NCI-H187 treated with DMSO at 0.1 percent for 48 hours (cell line): ENCODE measurements at places on chromosomes 12 and 14.

- DNase-seq, result no peak
Measured at GRCh38 chr12:75476071-75476470, 4.5 kb upstream of the GLIPR1 start.

GRCh38 chr12:74980510-74980909 is 229.1 kb downstream of the KCNC2 start:
- DNase-seq, result no peak

- DNase-seq, result no peak
Measured at GRCh38 chr14:88163731-88164255, 158.9 kb downstream of the GPR65 start.

DNA sequence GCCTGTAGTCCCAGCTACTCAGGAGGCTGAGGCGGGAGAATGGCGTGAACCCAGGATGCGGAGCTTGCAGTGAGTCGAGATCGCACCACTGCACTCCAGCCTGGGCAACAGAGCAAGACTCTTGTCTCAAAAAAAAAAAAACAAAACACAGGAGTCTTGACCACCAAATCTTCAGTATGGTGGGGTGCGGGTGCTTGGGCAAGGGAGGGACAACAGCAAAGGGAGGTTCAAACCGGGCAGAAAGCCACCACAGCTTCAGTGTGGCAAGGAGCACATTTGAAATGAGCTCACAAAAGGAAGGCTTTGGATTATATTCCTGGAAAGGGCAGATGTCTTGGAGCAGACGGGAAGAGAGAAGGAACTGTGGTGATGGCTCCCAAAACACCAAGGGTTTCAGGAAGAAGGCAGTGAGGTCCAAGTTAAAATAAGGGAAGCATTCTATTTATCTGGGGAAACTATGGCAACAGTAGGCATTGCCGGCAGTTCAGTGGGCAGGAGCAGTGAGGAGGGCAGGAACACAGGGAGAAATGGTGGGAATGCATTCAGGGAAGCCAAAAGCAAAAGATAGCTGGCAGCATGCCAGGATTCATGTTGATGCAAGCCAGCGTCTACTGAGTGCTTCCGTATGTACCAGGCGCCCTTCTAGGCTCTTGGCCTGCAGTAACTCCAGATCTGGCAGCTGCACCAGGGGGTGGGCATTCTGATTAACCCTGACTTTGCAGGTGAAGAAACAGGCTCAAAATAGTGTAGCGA is 51.0 kb upstream of the SRSF5 start:
- DNase-seq, result peak; percentile 68

DNA sequence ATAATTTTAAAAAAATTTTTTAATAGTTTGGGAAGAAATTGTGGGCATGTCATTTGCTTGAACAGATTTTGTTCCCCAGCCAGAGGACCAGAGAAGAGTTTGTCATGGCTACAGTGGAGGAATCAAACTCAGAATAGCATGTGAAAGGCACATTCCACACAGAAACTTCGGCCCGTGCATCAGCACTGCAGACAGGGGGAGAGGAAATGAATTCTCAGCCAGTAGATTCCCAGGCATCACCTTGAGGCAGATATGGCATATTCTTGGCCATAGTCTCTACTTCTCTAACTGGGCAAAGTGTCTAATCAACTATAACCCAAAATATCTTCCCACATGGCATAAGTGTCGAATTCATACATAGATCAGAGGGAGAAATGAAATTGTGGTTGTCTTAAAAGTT is 153.3 kb downstream of the PRKCH start:
- no peak for DNase-seq

GRCh38 chr12:121114019-121114639 is 18.5 kb upstream of the P2RX7 start:
- DNase-seq, result no peak

- DNase-seq, result peak; percentile 66
Measured at GRCh38 chr14:66359500-66359899, 126.7 kb upstream of the CCDC196 start.

GRCh38 chr14:58951143-58951542 is 237.3 kb upstream of the DAAM1 start:
- no peak for DNase-seq

GRCh38 chr12:87952850-87953249 is 76.4 kb downstream of the C12orf50 start:
- no peak for DNase-seq

DNA sequence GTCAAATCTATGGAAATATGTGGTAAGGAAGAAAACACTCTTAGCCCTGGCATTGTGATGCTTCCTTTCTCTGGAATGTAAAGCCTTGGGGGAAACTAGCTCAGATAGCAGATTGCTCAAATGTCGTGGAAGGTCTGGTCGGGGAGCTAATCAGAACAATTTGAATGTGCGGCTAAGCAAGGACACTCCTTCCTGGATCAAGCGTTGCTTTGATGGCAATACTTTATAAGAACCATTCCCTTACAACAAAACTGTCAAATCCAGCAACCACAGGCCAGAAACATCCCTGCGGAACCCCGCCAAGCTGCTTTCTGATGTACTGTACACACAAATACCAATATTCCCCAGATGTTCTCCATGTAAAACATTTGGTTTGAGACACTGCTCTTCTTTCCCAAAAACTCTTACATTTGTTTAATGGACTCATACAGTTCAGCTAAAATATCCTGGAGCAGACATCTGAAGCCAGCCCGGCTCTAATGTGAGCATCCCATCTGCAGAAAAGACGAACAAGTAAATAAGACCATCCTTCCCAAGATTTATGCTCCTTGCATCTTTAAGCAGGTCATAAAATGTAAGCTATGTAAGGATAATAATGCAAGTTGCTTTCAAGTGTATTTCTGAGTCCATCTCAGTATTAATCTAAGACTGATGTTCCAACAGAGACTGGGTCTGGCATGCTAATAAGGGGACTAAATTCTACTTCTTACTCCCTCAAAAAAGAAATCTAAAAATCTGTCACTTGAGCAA is 20.2 kb downstream of the NUAK1 start:
- DNase-seq, result no peak

GRCh38 chr12:25994901-25995625 is 36.6 kb downstream of the RASSF8 start:
- no peak for DNase-seq

GRCh38 chr12:48969833-48970701 is 1.5 kb downstream of the WNT10B start:
- DNase-seq, result no peak

DNA sequence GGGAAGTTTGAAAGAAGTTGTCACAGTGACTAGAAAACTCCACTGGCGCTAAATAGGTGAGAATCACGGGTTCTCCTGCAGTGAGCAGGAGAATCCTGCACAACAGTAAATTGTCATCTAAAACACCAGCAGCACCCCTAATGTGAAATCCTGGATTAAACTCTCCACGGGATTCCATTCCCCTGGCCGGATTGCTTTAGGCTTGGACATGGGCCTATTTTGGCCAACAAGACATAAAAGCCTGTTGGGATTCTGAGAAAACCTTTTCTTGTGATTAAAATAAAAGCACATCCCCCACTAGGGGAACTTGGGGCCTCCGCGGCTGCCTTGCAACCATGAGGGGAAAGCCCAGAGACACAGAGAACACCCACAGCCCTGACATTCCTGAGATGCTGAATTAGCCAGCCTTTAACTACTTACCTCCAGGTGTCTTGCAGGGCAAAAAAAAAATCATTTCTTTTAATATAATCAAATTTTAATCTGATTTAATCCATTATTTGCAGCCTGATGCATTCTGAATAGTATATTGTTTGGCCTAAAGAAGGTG is 21.0 kb upstream of the TSPAN11 start:
- DNase-seq, result no peak

DNA sequence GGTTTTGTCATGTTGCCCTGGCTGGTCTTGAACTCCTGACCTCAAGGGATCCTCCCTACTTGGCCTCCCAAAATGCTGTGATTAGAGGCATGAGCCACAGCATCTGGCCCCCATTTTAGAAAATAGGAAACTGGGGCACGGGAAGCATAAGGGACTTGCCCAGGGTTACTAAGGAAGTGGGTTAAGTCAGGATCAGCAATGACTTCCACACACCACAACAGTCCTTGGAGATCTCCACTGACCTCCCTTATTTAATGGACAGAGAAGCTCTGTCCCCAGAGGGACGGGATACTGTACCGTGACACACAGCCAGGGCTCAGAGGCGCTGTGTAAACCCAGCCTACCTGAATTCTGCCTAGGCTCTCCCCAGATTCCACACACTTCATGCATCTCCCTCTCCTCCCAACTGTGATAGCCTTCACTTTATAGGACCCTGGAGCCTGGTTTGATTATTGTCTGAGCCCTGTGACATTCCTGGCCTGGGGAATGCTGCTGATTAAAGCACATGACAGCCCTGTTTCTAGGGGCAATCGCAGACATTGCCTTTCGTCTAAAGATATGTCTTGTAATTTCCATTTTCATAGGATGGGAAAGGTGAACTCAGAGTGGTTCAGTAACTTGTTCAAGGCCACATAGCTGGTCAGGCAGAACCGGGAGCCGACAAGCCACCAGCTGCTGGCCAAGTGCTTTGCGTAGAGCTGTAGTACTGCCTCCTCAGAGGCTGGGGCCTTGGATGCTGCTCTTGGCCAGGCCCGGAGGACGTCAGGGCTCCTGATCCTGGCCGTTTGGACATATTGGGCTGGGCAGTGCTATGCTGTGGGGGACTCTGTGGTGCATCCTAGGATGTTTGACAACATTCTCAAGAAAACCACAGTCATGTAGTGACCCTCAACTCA is 20.8 kb downstream of the SERPINA1 start:
- DNase-seq, result no peak

DNA sequence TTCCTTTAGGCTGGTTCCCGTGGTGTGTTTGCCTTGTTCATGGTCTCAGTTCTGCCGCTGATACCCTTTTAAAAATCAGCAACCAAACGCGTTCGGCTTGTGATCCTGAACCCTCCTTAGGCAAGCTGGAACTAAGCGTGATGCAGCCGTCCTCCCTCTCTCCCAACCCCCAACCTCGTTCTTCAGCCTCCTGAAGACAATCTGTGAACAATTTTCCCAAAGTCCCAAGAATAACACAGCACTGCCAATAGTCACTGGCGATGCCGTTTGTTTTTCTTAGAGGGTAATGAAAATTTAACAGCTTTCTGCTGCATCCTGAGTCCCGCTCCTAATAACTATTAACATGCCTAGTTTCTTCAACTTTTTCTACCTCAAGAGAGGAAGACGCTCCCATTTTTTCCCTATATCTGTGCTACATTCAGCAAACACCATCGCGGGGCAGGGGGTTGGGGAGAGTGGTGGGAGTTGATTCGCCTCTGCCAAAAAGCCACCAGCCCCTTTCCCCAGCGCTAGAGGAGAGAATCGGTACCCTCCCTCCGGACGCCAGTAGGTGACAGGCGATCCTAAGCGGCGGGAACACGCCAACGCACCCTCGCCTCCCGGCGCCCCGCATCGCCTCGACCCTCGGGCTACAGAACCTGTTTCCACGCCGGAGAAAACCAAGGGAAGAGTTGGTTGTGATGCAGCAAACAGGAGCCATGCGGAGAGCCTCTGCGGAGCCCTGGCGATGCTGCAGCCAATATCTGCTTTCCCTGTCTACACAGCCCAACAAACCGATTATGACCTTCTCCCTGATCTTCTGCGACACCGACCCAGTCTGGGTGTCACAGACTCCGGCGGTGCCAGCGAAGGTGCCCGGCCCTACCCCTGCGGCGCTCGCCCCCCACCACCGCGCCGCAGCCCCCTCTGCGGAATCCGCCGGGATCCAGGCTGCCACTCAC is 752 bp downstream of the PRICKLE1 start:
- no peak for DNase-seq

DNA sequence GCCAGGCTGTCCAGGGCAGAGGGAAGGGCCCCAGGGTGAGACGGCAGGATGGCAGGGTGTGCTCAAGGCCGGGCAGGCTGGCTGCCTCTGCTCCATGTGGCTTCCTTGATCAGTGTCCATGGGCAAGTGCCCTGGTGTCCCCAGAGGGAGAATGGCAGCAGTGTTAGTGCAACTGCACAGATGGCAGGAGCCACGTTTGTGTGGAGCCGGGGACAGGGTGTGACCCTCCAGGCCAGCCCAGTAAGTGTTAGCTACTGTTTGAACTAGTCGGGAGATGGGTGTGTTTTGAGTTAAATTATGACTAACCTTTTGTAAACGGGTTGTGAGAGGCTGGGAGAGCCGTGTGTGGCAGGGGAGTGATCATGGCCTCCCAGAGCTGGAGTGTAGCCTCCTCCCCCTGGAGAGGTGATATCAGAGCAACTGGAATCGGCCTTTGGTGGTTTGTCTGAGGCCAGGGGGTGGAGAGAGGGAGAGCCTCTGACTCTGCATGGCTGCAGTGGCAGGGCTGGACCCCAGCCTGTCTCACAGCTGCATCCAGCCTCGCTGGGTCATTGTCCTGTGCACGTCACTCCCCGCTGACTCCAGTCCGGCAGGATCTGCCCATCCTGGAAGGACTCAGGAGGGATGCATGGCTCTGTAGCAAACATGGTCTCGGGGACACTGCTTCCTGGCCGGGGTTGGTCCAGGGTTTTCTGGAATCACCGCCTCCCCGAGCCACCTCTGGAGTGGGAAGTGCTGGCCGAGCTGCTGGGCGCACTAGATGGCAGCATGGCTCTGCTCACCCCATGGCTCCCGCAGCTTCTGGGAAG is 27.8 kb downstream of the AACS start:
- no peak for DNase-seq

DNA sequence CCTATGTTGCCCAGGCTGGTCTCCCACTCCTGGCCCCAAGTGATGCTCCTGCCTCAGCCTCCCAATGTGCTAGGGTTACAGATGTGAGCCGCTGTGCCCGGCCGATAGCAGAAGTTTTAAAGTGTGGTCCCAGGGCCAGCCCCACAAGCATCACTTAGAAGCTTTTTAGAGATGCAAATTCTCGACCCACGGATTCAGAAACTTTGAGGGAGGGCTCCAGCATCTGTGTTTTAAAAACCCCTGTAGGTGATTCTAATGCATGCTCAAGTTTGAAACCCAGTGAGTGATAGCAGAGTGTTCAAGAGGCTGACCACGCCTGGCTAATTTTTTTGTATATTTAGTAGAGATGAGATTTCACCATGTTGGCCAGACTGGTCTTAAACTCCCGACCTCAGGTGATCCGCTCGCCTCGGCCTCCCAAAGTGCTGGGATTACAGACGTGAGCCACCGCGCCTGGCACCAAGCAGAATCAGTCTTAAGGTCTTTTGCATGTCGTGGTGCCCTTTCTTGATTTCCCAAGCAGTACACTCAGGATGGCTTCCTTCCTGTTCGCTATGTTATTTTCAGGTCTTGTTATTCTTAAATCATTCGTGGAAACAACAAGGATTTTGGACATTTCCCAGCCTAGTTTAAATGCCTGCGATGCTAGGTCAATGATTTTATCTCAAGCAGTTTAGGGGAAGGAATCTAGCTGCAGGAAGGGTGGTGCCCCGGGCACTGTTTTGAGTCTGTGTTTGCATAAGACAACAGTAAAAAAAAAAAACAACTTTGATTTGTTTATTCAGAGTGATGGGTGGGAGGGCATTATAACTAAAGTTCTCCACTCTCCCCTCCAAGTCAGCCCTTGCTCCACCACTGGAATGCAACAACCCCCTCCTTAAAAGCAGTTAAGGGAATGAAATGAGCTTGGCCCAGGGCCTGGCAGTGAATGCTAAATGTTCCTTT is 9.2 kb upstream of the RILPL2 start:
- DNase-seq, result no peak
